ENCODE measurements at places on chromosomes 2 and 18. TPM values are rescaled to one million over a fixed set of nuclear protein-coding genes. Genes with fewer than 3 reads are reported as not detected.

CHN1 gene
- 3.8 TPM for total RNA-seq

GRCh38 chr2:134917888-134918525, 615 bp upstream of the CCNT2 start:
- H3K27me3 ChIP-seq = no peaks in the 10 kb centered on the region
- peaks cover 16% of the 10 kb centered on the region for H3K36me3 ChIP-seq
- H3K27ac ChIP-seq = peak overlapping the region; percentile 98
- H3K4me3 ChIP-seq = peak overlapping the region; percentile 92
- peaks cover 23% of the 10 kb centered on the region for H3K4me1 ChIP-seq

DNA sequence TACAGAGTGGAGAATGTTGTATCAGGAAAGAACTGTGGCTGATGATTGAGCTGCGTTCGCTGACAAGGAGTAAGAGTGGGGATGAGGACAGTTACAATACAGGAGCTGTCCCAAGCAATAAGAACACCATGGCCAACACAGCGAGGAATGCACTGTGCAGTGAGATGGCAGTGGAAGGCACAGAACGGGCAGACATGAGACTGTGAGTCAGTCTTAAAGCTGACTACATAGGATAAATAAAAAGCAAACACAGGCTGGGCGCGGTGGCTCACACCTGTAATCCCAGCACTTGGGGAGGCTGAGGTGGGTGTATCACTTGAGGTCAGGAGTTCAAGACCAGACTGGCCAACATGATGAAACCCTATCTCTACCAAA, 89.8 kb downstream of the CABYR start:
- H3K27ac ChIP-seq = no peak overlapping the region
- H3K4me1 ChIP-seq = no peaks in the 10 kb centered on the region
- DNase-seq = no peak
- H3K36me3 ChIP-seq = no peaks in the 10 kb centered on the region

ITGB1BP1 gene
- 89.7 TPM for total RNA-seq

AQP12B gene
- total RNA-seq = not detected

DNA sequence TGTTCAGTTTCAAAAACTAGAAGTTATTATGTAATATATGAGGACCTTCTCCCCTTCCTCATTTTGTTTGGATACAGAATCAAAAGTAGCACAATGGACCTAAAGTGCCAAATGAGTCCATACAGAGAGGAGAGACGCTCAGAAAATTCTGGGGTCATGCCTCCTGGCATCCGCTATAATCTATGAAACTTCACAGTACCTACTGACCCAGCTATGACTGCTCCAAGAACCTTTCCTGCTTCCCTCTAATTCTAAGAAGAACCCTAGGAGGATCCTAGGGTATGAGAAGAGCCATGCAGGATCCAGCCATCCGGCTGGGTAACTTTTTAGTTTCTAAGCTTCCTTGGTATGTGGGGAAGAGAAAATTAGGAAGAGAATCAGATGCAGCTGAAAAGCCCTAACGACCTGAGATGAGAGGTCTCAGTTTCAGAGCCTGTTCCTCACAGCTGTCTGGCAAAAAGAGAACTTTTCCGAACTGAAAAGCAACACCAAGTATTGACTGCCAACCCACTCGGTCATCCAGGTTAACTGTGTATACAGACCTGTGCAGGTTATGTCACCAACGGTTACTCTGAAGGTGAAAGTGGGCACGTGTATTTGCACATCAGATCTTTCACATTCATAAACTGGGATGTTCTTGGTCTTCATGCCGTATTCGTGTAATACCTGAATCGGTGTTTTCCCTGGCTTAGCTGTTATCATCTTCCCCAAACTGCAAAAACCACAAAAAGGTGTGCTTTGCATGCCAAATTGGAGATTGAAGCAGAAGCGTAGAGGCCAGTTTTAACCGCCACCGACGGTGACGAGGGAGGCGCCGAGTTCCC, 1.1 kb downstream of the PRKRA start:
- H3K27ac ChIP-seq = peak overlapping the region; percentile 90
- peak overlapping the region; percentile 88 for H3K4me3 ChIP-seq
- no peaks in the 10 kb centered on the region for H3K27me3 ChIP-seq
- H3K36me3 ChIP-seq = peaks cover 36% of the 10 kb centered on the region
- H3K4me1 ChIP-seq = peaks cover 29% of the 10 kb centered on the region

- no peak for DNase-seq
- no peak overlapping the region for H3K27ac ChIP-seq
- peaks cover 2% of the 10 kb centered on the region for H3K27me3 ChIP-seq
- H3K4me3 ChIP-seq = no peak overlapping the region
- H3K36me3 ChIP-seq = no peaks in the 10 kb centered on the region
Observed at GRCh38 chr18:11668441-11669169, 20.5 kb upstream of the GNAL start.

GRCh38 chr2:205655779-205656456, 26.4 kb upstream of the NRP2 start:
- H3K4me3 ChIP-seq = no peak overlapping the region
- peaks cover 13% of the 10 kb centered on the region for H3K4me1 ChIP-seq
- H3K36me3 ChIP-seq = no peaks in the 10 kb centered on the region
- no peak overlapping the region for H3K27ac ChIP-seq
- DNase-seq = no peak

- H3K27ac ChIP-seq = no peak overlapping the region
- no peak for DNase-seq
- H3K27me3 ChIP-seq = no peaks in the 10 kb centered on the region
- H3K36me3 ChIP-seq = no peaks in the 10 kb centered on the region
Observed at GRCh38 chr2:203789618-203790017, 78.0 kb upstream of the CTLA4 start.

DNA sequence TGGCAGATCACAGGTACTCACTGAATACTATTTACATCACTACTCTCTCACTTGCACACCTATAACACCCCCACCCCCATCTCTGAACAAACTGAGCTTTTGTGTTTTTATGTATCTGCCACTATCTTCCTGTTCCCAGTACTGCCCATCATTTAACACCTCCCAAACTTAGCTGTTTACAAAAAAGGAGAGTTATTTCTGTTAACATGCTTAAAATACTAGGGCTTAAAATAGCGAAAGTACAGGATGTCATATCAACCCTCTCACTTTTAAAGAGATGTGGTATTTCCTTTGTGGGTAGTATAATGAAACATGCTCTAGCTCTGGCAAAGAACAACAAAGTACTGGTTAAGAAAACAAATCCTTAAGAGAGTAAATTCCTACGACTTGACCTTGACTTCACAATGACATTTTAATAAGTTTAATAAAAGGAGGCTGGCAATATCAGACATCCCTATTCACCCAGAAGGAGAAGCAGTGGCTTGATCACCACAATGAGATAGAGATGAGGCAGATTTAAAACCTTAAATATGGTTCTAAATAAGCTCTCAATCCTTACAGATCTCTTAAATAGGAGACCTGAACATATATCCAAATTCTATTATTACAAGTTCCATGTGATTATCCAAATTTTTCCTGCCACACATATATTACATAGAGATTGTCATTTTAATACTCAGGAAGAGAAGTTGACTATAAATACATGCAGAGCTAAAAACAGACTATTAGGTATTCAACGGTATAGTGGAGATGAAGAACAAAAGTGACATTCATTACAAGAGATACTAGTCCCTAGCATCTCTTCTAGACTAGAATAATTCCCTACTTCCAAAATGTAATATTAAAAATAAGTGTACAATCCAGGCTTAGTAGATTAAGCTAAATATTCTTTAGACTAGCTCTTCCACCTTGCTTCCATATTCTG, 36.9 kb downstream of the TRAK2 start:
- peaks cover 12% of the 10 kb centered on the region for H3K36me3 ChIP-seq
- no peak overlapping the region for H3K27ac ChIP-seq
- no peak for DNase-seq

DNA sequence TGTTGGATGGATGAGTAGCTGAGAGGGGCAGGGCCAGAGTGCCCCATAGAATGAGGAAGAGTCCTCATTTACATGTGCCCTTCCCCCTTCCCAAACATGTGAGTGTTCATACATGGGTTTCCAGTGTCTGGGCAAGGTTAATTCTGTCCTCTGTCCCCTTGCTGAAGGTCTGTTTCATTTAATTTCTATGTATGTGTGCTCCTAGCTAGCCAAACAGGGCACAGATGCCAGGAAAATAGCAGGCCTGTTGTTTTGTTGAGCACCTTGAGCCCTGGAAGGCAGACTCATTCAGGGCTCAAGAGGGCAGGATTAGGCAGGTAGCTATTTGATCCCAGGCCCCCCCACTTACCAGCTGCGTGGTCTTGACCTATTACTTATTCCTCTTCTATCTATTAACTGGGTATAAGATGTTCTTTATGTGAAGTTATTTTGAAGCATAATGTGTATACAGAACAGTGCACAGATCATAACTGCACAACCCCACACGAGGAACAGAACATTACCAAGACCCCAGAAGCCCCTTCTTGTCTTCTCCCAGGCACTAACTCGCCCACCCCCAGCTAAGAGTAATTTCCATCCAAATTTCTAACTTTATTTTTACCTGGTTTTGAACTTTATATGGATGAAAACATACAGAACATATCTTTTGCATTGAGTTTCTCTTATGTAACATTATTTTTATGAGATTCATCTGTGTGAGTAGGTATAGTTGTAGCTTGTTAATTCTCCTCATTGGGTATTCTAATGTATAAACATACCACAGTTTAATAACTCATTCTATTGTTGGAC, 164.3 kb downstream of the RPIA start:
- peaks cover 5% of the 10 kb centered on the region for H3K27me3 ChIP-seq
- no peaks in the 10 kb centered on the region for H3K36me3 ChIP-seq
- DNase-seq = no peak
- no peaks in the 10 kb centered on the region for H3K4me1 ChIP-seq
- no peak overlapping the region for H3K27ac ChIP-seq

DNA sequence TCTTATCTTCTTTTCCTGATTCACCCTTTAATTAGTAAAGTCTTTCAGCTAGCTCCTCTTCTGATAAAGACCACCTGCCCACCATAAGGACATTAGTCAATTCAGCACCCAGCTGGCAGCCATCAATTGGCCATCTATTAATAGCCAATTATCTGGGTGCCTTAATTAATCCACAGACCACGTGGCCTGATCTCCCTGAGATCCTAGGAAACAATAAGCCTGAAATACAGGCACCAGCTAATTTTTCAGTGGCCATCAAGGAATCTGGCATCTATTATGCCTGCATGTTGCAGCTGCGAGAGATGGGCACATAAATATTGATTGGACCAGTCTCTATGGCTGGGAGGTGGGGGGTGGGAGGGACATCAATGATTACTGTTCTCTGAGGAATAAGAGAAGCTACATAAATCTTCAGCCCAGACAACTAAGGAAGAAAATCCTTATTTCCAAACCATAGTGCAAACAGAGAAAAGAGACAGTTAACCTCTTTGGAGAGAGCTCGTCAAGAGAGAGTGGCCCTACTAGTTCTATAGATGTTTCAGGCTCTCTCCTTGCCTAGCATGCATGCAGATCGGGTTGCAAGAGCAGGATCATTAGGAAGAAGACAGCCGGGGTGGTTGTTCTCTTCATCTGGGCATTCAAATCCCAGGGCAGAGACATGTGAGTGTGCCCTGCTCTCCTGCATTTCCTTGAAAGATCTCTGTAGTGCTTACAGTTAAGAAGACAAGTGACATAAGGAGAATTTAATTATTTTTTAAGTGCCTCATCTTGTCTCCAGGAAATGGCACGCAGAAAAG, 8.7 kb downstream of the GALNT14 start:
- H3K4me3 ChIP-seq = no peak overlapping the region
- DNase-seq = no peak
- no peaks in the 10 kb centered on the region for H3K36me3 ChIP-seq
- peaks cover 6% of the 10 kb centered on the region for H3K27me3 ChIP-seq

DNAJC5G gene
- total RNA-seq = not detected

GRCh38 chr2:184646593-184646992, 48.3 kb downstream of the ZNF804A start:
- DNase-seq = no peak
- H3K4me1 ChIP-seq = no peaks in the 10 kb centered on the region
- no peaks in the 10 kb centered on the region for H3K36me3 ChIP-seq
- H3K4me3 ChIP-seq = no peak overlapping the region
- H3K27ac ChIP-seq = no peak overlapping the region
- no peaks in the 10 kb centered on the region for H3K27me3 ChIP-seq

DNA sequence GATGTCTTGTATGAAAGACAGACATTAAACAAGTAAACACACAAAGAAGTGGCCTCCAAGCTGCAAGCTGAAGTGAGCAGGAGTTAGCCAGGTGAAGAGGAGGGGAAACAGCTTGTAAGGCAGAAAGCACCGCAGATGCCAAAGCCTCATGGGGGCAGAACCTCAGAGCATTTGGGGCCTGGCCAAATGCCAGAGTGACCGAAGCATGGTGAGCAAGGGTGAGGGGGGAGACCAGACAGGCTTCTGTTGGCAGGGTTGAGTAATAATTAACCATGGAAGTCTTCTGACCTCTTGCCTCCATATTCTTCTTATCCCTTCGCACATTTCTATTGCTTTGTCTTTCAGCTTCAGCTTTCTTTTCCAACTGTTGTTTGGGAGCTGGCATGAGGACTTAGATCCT, 5.6 kb downstream of the QPCT start:
- DNase-seq = no peak
- H3K27me3 ChIP-seq = peaks cover 41% of the 10 kb centered on the region
- peaks cover 3% of the 10 kb centered on the region for H3K4me1 ChIP-seq

SLC38A11 gene
- not detected for total RNA-seq

RNF152 gene
- total RNA-seq = 0.05 TPM

DAPL1 gene
- total RNA-seq = not detected

GRCh38 chr2:14751581-14751980, 119.1 kb downstream of the LRATD1 start:
- no peak for DNase-seq
- H3K4me3 ChIP-seq = no peak overlapping the region
- H3K36me3 ChIP-seq = no peaks in the 10 kb centered on the region
- no peaks in the 10 kb centered on the region for H3K4me1 ChIP-seq

DNA sequence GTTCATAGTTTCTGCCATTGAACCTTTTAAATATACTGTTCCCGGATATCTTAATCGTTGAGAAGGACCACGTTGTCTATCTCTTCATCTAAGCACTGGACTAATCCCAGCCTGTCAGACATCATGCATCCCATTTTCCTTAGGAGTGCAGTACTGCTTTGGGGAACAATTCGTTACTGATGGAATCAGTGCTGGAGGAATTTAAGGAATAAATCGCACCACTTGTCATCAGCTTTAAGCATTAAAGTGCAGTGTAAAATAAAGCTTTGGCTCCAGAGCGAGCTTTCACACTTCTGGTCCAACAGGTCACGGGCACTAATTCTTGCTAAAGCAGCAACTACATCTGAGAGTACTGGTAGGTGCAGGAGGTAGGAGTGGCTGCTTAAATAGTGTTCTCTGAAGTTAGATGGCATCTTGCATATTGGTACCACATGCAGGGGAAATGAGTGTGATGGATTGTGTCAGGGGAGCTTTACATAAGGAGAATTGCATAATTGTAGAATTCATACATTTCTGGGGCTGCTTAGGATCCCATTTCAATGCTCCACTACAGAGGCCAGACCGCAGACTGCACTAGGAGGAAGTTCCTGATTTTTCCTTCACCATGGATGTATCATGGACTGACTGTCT, 105.7 kb upstream of the RASGRP3 start:
- no peaks in the 10 kb centered on the region for H3K36me3 ChIP-seq
- H3K4me3 ChIP-seq = no peak overlapping the region
- H3K27ac ChIP-seq = no peak overlapping the region

CCDC74B gene
- total RNA-seq = 2.5 TPM

RGPD4 gene
- total RNA-seq = 0.14 TPM

GRCh38 chr2:189580658-189581353, at the start of gene SLC40A1:
SLC40A1 (minus strand) TSS chr2:189580786; CDS start chr2:189580460, 326 bp downstream.
- no peaks in the 10 kb centered on the region for H3K36me3 ChIP-seq
- H3K27ac ChIP-seq = peak within 1 kb of the TSS; percentile 80
- H3K4me1 ChIP-seq = peaks cover 41% of the 10 kb centered on the region
- H3K27me3 ChIP-seq = peaks cover 16% of the 10 kb centered on the region
- peak; percentile 82 for DNase-seq

- H3K27me3 ChIP-seq = no peaks in the 10 kb centered on the region
- peak; percentile 89 for DNase-seq
- H3K4me3 ChIP-seq = peak overlapping the region; percentile 74
- peaks cover 90% of the 10 kb centered on the region for H3K4me1 ChIP-seq
- H3K36me3 ChIP-seq = peaks cover 26% of the 10 kb centered on the region
Observed at GRCh38 chr18:79523206-79523735, 127.5 kb downstream of the NFATC1 start.
